ENCODE measurements at places on chromosomes 3 and 15.

GRCh38 chr15:87728998-87729397 is 527.5 kb downstream of the NTRK3 start:
- DNase-seq, result no peak

GRCh38 chr3:50124800-50125178 is 30.3 kb upstream of the SEMA3F start:
- DNase-seq, result peak; percentile 20

DNA sequence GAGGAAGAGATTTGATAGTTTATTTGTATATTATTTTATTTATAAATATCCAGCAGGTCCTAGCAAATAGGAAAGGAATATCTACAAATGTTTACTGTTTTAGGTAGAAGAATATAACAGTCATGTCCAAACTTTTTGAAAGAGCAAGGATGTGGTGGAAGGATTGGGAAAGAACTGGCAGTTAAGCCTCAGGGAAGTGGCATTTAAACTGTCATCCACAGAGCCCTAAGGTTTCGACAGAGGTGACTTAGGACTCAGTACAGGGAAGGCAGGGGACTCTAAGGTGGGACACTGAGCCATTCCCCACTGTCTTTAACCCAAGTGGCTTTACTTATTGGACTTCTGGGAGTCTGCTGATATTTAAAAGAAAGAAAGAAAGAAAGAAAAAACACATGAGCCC is 11.8 kb upstream of the TMEM87A start:
- DNase-seq, result no peak

GRCh38 chr3:180142041-180142440 is 105.3 kb upstream of the PEX5L start:
- DNase-seq, result no peak

- no peak for DNase-seq
Measured at GRCh38 chr3:78690766-78691165, 1077.0 kb downstream of the ROBO1 start.

DNA sequence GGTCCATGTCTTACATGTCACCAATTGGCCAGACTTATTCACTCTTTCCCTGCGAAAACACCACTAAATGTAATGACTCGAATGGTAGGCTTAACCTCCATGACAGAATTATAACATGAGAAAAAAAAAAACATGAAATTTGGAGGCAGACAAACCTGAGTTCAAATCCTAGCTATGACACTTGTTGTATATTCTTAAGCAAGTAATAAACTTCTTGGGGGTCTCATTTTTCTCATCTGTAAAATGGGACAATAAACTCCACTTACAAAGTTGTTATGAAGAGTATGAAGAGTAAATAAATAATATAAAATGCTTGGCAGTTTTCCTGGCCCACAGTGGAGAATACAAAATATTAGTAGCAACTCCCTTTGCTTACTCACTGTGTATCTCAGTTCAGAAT is 11.4 kb upstream of the EIF1B start:
- no peak for DNase-seq

DNA sequence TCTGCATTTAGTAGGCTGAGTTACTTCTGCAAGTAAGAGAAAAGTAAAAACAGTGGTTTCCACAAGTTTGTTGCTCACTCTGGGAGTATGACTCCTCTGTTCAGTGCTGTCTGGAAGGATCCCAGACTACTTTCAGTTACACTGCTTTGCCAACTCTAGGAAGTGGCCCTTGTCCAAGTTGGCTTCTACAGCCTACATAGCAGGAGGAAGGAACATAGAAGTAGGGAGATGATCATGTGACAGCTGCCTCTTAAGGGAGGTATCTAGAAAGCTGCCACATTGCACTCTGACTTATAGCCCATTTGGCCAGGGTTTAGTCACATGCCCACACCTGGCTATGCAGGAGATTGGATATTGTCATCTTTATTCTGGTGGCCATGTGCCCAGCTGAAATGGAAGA is 298.1 kb downstream of the NSUN3 start:
- no peak for DNase-seq

DNA sequence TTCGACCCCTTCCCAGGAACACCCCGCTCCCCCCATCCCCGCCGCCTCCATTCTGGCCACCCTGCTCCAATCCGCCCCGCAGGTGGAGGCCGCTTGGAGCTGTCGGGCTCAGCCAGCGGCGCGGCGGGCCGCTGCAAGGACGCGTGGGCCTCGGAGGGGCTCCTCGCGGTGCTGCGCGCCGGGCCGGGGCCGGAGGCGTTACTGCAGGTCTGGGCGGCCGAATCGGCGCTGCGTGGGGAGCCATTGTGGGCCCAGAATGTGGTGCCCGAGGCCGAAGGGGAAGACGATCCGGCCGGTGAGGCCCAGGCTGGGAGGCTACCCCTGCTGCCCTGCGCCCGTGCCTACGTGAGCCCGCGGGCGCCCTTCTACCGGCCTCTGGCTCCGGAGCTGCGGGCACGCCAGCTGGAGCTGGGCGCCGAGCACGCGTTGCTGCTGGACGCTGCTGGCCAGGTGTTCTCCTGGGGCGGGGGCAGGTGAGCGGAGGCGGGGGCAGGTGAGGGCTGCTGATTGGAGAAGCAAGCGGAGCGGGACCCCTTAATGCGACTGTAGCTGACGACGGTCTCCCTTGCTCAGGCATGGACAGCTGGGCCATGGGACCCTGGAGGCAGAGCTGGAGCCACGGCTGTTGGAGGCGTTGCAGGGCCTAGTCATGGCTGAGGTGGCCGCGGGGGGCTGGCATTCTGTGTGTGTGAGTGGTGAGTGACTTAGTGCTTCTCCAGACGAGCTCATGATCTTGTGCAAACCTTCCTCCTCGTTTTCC is 2.5 kb downstream of the RCCD1 start:
- no peak for DNase-seq

- no peak for DNase-seq
Measured at GRCh38 chr3:160477750-160478149, 28.2 kb upstream of the TRIM59 start.

GRCh38 chr3:156726456-156726855 is 52.1 kb downstream of the TIPARP start:
- no peak for DNase-seq

GRCh38 chr3:125240496-125240895 is 27.9 kb upstream of the SLC12A8 start:
- DNase-seq, result no peak

DNA sequence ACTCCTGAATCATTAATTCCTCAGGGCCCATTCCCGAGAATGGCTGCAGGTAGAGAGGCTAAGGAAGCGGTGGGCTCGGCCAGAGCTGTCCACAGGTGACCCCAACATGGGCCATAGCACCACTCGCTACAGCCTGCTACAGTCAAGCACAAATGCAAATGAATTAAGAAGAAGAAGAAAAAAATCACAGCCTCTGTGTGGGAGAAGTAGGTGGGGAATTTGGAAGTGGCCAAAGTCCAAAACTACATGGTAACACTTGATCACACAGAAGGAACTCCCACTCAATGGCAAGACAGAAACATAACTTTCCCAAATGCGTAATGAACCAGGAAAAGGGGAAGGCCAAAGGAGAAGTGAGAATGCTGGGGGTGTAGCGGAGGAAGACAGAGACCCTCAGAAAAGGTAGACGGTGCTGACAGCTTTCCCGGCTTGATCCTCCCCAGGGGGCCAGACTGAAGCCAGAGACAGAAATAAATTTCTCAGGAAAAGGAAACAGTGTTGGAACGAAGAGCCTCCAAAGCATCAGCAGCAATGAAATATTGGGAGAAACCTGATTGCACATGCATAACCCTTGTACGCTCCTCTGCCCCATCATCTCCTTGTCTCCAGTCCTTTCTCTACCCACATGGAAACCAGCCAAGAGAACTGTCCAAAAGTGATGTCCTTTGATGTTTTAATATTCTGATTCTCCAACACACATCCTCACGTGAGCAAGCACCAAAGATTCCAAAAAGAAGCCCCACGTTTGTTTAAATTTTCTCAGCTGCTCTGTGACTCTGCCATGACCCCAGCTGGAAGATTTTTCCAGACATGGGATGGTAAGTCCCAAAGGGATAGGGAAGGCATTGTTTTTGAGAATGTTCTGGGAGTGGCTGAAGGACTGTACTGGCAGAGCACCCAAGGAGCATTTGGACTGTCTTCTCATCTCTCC is 107.6 kb downstream of the OXNAD1 start:
- no peak for DNase-seq

- DNase-seq, result no peak
Measured at GRCh38 chr3:138724443-138724842, 110.3 kb downstream of the PIK3CB start.

DNA sequence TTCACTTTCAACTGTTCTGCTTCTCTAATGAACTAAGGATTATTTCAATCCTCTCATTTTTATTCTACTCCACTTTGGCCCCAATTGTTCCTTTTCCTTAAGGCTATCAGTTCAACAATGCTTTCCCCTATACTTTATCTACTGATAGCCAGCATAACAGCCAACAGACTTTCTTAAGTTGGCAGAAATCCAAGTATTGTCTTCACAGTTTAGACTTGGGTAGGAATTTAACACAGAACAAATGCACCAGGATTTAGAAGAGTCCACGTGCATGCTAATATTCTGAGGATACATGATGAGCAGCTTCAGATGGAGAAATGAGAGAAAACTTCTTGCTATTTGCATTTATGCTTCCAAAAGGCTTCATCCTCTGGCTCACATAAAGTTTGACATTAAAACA is 54.8 kb downstream of the FBN1 start:
- DNase-seq, result no peak

- no peak for DNase-seq
Measured at GRCh38 chr3:158407844-158408517, 163.0 kb upstream of the MLF1 start.

GRCh38 chr15:47186075-47186474 is 531.2 kb upstream of the SEMA6D start:
- no peak for DNase-seq

DNA sequence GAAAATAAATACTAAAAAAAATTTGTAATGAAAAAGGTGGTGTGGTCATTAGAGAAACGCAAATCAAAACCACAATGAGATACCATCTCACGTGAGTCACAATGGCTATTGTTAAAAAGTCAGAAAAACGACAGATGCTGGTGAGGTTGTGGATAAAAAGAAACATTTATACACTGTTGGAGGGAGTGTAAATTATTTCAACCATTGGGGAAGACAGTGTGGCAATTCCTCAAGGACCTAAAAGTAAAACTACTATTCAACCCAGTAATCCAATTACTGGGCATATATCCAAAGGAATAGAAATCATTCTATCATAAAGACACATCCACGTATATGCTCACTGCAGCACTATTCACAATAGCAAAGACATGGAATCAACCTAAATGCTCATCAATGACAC is 120.3 kb downstream of the MYO9A start:
- DNase-seq, result no peak

DNA sequence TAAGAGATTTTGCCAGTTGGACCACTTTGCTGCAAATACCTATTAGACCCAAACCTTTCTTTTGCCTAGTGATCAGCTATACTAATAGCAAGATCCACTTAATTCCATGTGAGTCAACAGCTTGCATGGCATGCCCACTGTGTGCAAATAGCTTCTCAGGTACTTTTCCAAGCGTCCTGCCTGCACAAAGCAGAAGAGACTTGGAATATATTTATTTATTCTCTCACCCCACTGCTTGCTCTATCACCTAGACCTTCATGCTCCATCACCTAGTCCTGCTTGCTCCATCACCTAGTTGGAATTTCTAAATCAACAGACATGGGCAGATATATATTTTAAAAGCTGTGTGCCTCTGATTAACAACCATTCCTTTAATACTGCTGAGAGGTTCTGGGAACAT is 47.6 kb downstream of the MBNL1 start:
- no peak for DNase-seq

Measured in Right ventricle myocardium inferior (tissue), 1 donor.